SHP77 (cell line): ENCODE measurements at places on chromosomes 3 and 15.

DNA sequence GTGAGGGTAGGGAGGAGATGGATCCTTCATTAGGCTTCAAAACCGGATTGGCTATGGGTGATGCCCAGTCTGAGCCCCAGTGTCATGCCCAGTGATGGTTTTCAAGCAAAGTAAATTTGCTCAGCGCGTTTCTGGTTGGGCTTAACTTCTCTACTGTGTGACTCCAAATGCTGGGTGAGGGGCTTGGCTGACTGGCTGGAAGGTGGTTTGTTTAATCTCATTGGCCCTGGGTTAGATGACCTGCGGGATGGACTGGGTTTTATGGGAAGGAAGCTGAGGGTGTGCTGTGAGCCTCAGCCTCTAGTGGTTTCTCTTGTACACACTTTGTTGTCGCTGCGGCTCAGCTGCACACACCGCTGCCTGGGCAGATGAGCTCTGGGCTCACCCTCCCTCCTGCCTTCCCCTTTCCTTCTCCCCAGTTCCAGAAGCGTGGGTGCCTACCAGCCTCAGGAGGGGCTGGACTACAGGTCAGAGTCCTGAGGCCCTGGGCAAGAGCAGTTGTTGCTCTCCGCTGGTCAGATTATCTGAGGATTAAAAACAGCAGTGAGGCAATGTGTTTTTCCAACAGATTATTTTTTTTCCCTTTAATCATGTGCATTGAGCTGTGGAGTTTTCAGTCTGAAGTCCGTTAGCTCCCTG, 18.6 kb downstream of the PDIA5 start:
- DNase-seq = no peak

DNA sequence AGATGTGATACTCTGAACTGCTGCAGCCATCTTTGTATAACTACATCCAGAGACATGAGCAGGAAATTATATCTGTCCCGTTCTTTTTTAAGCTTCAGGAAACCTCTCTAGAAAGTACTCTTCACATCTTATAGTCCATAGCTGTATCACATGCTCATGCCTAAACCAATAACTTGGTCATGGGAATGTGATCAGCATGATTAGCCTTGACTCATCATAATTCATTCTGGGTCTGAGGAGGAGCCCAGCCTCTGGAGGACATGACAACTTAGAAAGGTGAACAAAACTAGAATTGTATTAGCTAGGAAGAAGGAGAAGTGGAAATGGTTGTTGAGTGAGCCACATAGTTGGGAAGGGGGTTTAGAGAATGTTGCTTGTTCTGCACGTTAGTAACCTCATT, 12.9 kb downstream of the PPM1L start:
- DNase-seq = no peak

- no peak for DNase-seq
Observed at GRCh38 chr15:89820666-89821611, 6.3 kb upstream of the ANPEP start.

DNA sequence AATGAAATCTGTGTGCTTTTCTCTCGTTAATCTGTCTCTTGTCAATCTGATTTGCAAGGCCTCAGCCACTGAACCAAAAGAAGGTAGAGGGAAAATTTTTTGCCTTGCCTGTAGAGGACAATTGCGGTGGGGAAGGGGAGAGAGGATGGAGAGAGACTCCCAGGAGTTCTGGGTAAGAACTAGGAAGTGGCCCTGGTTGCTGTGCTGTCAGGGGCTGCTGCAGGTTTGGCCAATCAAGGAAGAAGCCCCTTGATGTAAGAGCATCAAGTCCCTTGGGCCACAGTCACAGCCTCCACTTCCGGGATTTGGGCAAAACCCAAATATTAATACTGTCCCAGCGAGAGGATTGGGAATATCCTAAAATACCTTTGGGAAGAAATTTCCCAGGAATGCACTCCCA, 43.3 kb downstream of the TRANK1 start:
- no peak for DNase-seq

DNA sequence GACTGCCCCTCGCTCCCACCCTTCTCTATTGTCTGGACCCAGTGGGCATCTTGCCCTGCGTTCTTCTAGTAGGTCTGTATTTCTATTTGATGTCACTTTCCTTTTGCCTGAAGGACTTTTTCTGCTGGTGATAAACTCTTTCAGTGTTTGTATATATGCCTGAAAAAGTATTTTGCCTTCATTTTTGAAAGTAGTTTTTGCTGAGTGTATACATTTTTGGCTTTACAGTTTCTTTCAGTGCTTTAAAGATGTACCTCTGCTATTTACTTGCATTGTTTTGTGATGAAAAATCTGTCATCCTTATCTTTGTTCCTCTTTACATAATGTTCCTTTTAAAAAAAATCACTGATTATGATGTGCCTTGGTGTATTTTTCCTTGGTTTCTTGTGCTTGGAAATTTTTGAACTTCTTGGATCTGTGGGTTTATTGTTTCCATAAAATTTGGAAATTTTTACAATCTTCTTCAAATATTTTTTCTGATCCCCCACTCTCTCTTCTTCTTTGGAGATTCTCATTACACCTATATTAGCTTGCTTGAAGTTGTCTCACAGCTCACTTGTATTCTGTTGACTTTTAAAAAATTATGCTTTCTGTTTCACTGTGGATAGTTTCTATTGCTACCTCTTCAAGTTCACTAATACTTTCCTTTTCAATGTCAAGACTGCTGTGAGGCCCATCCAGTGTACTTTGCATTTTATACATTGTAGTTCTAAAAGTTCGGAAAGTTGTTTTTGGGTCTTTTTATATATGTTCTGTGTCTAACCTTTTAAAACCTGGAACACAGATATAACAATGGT, 67.8 kb downstream of the RGMA start:
- no peak for DNase-seq

GRCh38 chr15:52699457-52699856, 20.3 kb upstream of the ATOSA start:
- no peak for DNase-seq

GRCh38 chr3:55476515-55476914, 10.6 kb downstream of the WNT5A start:
- no peak for DNase-seq

- DNase-seq = no peak
Observed at GRCh38 chr3:124786511-124787241, 56.4 kb downstream of the UMPS start.

GRCh38 chr15:29569533-29570092, 252.7 kb downstream of the TJP1 start:
- no peak for DNase-seq

GRCh38 chr15:33639978-33640377, 328.3 kb upstream of the CHRM5 start:
- no peak for DNase-seq

DNA sequence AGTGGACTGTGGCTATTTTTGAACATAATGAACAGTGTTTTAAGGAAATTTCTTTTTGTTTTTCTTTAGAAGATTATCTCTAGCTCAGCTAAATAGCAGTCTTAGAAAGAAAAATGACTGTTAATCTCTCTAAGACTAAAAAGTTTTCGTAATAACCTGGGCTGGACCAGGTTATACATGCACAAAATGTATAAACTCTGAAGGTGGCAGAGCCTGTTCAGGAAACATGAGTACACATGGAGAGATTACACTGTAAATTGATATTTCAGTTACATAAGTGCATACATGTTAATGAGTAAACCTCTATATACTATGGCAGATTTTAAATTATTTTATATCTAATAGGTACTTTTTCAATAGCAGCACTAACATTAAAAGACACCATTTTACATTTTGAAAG, 258.2 kb upstream of the CFAP20DC start:
- no peak for DNase-seq

DNA sequence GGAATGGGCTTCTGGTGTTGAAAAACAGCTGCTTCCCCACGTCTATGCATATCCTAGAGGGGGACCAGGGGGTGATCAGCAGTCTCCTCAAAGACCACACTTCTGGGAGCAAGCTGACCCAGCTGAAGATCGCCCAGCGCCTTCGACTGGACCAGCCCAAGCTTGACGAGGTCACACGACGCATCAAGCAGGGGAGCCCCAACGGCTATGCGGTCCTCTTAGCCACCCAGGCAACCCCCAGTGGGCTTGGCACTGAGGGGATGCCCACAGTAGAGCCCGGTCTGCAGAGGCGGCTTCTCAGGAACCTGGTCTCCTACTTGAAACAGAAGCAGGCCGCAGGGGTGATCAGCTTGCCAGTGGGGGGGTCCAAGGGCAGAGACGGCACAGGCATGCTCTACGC, 2.5 kb downstream of the RBM15B start:
- no peak for DNase-seq

DNA sequence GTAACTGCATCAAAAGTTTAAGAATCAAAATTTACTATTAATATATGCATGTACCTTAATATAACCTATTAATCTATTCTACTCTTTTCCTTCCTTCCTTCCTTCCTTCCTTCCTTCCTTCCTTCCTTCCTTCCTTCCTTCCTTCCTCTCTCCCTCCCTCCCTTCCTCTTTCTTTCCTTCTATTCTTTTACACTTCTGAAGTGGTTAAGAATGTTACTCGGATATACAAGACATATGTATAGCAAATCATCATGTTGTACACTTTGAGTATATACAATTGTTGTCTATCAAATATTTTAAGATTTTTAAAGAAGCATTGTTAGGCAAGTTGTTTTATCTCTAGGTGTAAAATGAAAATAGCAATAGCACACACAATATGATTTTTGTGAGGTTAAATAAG, 713.1 kb upstream of the NAALADL2 start:
- DNase-seq = no peak

DNA sequence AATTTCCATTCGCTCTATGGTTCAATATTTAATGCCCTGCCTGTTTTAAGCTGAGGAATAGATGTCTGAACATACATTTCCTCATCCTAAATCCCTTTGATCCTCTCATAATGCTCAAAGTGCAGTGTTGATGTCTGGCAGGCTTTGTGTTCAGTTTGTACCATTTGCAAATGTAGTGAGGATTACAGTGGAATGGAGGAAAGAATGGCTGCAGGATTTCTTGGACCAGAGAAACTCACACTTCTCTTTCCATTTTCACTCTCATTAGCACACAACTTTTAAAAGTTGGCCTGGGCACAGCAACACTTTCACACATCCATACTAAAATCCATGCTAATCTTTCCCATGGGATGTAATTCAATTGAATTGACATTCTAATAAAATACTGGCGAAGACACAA, 28.6 kb upstream of the THRB start:
- DNase-seq = no peak

GRCh38 chr3:172279191-172279640, 169.0 kb downstream of the GHSR start:
- no peak for DNase-seq

- DNase-seq = peak; percentile 46
Observed at GRCh38 chr3:10983219-10983916, 9.2 kb upstream of the SLC6A1 start.

DNA sequence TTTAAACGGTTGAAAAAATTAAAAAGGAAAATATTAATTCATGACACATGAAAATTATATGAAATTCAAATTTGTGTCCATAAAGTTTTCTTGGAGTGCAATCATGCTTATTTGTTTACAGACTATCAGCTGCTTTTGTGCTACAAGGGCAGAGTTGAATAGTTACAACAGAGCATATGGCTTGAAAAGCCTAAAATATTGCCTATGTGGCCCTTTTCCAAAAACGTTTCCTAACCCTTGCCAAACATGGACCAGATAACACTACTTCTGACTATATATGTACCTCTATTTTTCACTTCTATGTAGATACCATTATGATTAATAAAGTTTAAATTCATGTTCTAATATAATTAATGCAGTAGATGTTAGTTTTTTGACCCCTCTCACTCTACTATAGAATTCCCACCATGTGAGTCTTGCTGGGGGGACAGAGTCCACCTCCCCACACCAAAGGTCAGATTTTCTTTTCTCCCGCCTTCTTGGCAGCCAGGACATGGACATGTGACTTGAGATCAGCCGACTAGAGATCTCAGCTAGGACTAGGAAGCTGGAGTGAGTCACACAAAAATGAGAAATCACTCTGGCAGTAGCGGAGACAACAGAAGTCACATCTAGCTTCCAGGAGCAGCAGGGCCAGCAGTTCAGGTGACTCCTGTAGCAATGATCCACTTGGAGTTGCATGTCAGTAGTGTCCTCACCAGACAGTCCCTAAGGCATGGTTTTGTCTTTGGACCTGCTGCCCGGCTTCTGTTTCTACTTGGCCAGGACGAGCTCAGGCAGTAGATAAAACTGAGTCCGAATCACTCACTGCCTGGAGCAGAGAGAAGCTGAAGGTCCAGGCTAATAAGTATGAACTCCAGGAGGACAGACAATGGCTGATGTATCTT, 22.4 kb downstream of the CIAO2A start:
- no peak for DNase-seq

- no peak for DNase-seq
Observed at GRCh38 chr3:144593881-144594280, 622.3 kb downstream of the DIPK2A start.

DNA sequence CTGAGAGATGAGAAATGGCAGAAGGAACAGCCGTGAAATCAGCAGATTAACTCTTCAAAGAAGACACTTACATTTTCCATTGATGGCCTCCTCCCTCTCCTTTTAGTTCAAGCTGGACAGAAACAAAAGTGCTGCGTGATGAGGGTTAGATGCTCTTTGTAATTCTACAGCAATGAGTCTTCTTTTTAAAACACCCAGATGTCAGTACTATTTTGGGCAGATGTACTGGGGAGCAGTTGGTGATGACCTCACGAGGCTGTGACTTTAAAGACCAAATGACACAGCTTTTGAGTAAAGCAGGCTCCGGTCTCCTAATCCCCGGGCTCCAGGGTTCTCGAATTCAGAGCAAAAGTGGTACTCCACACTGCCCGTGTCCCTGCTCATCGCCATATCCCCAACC, 198.2 kb downstream of the SLCO3A1 start:
- no peak for DNase-seq

- DNase-seq = no peak
Observed at GRCh38 chr3:159904911-159905310, 83.7 kb upstream of the IL12A start.

DNA sequence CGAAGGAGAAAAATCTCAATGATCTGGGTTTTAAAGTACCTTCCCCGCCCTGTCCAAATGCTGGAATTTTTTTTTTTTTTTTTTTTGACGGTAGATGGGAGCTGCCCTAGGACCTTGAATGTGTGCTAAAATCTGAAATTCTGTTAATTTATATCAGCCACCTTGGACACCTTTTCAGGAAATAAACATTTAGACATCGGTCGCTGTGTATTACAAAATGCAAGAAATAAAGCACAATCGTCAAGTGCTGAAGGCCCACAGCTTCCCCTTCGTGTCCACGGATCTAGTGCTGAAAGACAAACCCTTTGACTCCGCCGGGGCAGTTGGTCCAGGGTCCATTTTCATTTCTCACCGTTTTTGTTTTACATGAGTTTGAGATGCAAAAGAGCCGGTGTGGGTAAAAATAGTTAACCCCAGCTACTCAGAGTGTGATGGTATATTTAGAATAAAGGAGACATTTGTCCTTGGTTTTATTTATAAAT, 90.2 kb upstream of the CHD2 start:
- DNase-seq = peak; percentile 23

- no peak for DNase-seq
Observed at GRCh38 chr3:127791221-127791913, 30.9 kb downstream of the MGLL start.
